ENCODE measurements at places on chromosomes 2 and 18.

DNA sequence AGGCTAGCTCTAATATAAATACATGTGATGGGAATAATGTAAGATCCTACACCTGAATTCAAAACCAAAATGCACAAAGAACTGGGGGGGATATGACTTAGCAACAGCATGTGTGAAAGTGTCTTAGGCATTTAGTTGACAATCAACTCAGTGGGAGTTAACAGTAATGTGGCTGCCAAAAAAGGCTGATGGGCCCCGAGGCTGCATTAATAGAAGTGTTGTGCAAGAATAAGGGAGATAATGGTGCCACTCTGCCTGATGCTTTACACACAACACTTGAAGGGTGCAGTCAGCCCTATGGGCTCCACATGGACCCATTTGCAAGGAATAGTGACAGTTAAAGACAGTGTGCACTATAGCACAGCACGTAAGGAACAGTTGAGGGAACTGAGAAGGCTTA is 649.4 kb upstream of the ZEB2 start:
- DNase-seq: no peak

DNA sequence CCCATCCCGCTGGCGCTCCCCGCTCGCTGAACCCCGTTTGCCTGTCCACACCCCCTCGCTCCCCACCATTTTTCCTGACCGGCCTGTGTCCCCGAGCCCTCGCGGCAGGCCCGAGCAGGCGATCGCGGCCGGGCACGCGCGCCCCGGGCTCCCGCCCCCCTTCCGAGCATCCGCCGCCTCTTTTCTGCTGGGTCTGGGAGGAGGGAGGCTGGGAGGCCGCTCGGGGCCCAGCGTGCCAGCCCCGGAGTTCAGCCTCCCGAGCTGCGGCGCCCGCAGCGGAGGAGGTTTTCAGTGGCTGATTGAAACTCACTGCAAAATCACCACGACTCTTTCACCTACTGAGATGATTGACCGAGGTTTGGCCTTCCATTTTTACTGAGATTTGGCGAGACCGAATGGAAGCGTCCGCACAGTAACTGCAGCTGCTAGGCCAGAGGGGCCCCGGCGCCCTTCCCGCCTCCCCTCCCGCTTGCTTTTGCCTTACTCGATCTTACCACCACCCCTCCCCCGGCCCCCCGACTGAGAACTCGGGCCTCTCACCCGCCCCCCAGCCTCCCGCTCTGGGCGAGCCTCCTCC is 4.8 kb downstream of the SOX11 start:
- peak; percentile 56 for DNase-seq

- DNase-seq: no peak
Observed at GRCh38 chr2:64808092-64808491, 154.4 kb upstream of the SERTAD2 start.

GRCh38 chr2:120920454-120921148 is 184.9 kb downstream of the GLI2 start:
- DNase-seq: no peak

GRCh38 chr2:44952143-44952805 is 10.8 kb downstream of the SIX3 start:
- peak; percentile 36 for DNase-seq

DNA sequence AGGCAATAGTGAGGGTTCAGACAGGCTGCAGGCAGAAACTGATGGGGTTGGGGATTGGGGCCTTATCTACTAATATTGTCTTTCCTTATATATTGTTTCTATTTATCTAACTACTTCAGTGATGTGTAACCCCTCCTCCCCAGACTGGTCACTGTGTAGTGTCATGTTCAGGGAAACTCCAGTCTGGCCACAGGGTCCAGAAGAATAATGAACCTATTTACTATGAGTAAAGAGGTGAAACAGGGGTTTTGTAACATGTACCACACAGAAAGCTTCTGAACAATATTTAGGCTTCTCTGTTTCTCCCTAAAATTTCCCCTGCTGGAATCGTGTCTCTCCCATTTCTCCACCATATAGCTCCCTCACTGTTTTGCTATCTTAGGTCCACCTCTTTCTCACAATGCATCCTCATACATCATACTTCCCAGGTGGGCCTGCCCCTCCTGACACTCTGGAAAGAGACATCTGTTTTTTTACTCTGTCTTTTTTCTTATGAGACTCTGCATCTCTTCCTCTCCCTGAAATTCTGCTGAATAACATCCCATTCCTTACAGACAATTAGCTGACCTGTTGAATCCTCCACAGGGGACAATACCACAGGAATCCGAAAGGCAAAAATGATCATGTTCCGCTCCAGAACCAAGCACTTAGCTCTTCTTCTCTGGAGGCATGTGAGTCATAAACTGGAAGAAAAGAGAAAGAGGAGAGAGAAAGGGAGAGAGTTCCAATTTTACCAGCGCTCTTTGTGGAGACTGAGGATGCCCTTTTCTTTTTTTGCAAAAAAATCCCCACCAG is 154.8 kb downstream of the ZEB2 start:
- no peak for DNase-seq

GRCh38 chr2:241295326-241296095 is 20.0 kb downstream of the HDLBP start:
- DNase-seq: no peak

- no peak for DNase-seq
Observed at GRCh38 chr2:96891591-96892333, 21.9 kb upstream of the SEMA4C start.

- DNase-seq: no peak
Observed at GRCh38 chr2:219918254-219918653, 290.8 kb downstream of the SLC4A3 start.

DNA sequence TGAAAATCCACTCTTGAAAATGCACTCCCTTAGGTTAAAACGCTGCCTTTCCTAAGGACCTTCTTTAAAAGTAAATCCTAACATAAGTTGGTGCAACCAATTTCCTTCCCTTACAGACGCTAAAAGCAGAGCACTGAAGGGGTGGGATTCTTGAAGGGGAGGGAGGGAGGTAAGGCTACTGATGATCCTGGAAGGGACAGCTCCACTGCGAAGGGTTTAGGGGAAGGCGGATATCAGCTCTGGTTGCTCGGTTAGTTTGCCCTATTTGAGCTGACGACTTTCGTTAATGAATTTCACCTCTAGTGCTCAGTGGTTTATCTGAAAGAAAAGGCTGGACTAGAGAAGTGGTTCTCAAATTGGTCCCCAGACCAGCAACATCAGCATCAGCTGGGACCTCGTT is 49.7 kb upstream of the SIGLEC15 start:
- no peak for DNase-seq

DNA sequence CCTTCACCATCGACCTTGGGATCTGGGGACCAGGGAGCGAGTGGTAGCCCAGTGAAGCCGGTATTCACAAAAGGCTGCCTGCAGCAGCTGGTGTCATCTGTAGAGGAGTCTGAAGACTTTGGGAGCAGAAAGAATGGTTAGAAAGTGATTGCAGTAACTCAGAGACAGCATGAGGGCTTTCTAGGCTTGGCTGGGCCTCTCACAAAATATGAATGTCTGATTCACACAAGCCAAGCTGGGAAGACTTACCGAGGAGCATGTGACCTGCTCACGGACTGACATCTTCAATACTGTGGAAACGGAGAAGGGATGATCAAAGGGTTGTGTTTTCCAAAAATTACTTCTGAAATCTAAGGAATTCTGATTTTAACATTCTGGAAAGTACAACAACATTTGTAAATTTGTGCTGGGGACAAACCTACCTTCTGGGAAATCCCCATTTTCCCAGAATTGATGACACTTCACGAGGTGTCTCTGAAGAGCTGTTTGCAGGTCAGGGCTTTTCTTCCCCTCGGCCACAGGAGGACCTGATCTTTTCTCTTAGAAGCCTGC is 111.7 kb downstream of the ACOXL start:
- no peak for DNase-seq

DNA sequence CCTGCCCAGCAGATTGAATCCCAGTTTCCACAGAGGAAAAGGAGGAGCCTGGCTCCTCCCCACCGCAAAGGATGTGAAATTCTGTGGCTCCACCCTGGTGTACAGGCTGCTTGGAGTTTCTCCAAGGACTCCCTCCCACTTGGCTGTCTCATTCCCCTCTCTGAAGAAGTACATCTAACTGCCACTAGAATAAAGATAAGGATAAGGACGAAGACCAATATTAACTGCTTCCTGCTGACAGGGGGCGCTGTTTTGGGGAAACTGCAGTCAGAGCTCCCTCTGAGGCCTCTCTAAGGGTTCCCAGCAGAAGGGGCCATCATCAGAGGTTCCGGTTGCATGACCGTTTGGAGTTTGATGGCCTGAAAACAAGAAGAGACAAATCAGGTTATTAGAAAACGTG is 790.9 kb downstream of the CPS1 start:
- DNase-seq: no peak

GRCh38 chr2:52264488-52264887 is 1232.6 kb upstream of the NRXN1 start:
- DNase-seq: no peak

GRCh38 chr2:34719206-34719605 is 1120.1 kb upstream of the FAM98A start:
- DNase-seq: no peak

DNA sequence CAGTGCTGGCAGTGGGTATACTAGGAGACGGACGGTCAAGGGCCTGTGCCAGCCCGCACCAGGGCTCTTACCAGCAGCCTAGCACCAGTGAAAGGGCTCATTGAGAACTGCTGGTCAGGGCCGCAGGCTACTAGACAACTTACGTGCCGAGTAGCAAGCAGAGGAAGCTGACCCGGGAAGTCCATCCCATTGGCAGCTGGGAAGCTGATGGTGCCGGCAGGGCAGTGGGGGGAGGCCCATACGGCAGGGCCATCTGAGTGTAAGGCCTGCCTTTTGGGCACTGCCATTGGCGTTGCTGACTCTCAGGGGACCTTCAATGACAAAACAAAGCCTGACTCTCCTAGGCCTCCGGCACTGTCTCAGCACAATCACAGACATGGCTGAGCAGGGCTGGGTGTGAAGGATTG is 20.6 kb downstream of the EFR3B start:
- no peak for DNase-seq

DNA sequence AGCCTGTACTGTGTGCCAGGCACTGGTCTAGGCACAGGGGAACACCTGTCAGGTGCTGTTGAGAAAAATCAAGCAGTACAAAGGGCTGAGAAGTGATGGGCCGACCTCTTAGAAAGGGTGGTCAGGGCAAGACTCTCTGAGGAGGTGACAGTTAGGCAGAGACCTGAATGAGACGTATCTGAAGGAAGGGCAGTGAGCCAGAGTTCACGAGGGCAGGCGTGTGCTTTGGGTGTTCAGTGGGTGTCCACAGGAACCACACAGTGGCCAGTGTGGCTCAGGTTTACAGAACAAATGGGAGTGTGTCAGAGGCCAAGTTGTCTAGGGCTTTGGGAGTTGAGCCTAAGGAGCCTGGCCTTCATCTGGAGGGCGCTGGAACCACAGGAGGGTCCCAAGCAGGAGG is 6.2 kb downstream of the ARMC9 start:
- DNase-seq: no peak

DNA sequence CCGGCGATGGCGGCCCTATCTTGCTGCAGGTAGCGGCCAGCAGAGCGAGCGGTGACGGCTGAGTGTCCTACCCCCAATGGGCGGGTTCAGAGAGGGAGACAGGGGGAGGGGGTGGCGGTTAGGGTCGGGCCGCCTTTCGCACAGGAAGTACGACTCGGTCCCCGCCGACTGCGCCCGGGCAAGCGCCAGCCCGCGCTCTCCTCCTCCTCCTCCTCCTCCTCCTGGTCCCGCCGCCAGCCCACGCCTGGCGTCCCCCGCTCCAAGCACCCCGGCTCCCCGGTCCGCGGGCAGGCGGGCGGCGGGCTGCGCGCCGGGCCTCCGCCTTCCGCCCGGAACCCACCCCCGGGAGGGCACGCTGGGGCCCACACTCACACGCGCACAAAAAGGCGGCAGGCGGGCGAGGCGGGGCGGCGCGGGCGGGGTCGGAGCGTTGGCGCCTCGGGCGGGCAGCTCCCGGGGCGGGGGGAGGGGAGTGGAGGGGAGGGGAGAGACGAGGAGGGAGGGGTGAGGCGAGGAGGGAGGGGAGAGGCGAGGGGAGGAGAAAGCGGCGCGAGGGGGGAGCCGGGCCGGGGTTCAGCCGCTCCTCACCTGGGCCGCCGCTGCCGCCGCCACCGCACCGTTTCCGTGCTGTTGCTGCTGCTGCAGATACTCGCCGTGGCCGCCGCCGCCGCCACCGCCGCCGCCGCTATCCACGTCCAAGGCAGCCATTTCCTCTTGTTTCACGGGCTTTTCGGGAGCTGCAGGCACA is 1.2 kb downstream of the SP3 start:
- DNase-seq: peak; percentile 96

DNA sequence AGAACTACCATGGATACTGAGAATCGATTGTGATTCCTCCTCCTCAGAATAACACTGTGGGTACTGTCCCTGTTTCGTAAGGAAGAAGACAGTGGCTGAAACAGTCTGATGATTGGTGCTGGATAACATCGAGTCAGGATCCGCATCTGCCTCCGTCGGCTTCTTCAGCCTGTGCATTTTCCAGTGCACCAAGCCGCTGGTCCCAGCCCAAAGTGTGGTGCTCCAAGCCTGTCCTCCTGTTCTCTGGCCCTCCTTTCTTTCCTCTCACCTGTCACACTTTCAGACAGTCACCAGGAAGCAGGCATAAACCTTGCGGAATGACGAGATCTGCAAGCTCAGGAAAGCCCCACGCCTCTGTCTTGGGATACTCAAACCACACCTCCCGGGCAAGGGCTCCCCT is 30.6 kb downstream of the PTGR3 start:
- no peak for DNase-seq

GRCh38 chr2:147829106-147829505 is 15.7 kb upstream of the ACVR2A start:
- peak; percentile 53 for DNase-seq

- DNase-seq: no peak
Observed at GRCh38 chr18:47898055-47898454, 32.4 kb downstream of the SMAD2 start.

DNA sequence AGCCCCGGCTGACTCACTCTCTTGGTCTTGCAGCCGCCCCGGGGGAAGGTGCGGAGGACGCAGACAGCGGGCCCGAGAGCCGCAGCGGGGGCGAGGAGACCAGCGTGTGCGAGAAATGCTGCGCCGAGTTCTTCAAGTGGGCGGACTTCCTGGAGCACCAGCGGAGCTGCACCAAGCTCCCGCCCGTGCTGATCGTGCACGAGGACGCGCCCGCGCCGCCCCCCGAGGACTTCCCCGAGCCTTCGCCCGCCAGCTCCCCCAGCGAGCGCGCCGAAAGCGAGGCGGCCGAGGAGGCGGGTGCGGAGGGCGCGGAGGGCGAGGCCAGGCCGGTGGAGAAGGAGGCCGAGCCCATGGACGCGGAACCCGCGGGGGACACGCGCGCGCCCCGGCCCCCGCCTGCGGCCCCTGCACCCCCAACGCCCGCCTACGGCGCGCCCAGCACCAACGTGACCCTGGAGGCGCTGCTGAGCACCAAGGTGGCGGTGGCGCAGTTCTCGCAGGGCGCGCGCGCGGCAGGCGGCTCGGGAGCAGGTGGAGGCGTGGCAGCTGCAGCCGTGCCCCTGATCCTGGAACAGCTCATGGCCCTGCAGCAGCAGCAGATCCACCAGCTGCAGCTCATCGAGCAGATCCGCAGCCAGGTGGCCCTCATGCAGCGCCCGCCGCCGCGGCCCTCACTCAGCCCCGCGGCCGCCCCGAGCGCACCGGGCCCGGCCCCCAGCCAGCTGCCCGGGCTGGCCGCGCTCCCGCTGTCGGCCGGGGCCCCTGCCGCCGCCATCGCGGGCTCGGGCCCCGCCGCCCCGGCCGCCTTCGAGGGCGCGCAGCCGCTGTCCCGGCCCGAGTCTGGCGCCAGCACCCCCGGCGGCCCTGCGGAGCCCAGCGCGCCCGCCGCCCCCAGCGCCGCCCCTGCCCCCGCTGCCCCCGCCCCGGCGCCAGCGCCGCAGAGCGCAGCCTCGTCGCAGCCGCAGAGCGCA is 12.7 kb downstream of the SALL3 start:
- no peak for DNase-seq

- no peak for DNase-seq
Observed at GRCh38 chr18:23230686-23231085, 95.4 kb downstream of the CABLES1 start.

GRCh38 chr18:5317186-5317585 is 21.7 kb upstream of the ZBTB14 start:
- DNase-seq: no peak

Measured in NCI-H2171 (cell line).